Caco-2 (cell line): ENCODE measurements at places on chromosomes 11 and 22.
A peak's percentile ranks its signal among the peaks of the same experiment; 100 is the strongest.

- no peak for DNase-seq
Measured at GRCh38 chr11:74397501-74398243, 561 bp downstream of the PGM2L1 start.

- DNase-seq, result peak; percentile 85
Measured at GRCh38 chr11:102007567-102008437, 39.4 kb upstream of the CFAP300 start.

DNA sequence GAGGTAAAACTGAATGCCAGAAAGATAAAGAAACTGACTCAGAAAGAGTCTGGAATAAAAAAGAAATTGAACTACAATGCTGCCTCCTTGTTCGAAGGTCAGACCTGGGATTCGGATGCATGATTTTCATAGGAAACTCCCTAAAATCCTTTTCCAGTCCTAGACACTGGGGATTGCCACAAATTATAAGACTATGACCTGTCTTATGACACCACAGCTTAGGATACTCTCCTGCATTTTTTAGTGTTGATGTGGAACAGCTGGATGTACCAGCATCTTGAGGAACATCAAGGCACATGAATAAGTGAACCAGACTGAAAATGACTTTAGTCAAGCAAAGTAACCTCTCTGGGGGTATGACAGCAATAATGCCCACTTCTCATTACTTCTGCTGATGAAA is 9.0 kb downstream of the KIRREL3 start:
- no peak for DNase-seq

DNA sequence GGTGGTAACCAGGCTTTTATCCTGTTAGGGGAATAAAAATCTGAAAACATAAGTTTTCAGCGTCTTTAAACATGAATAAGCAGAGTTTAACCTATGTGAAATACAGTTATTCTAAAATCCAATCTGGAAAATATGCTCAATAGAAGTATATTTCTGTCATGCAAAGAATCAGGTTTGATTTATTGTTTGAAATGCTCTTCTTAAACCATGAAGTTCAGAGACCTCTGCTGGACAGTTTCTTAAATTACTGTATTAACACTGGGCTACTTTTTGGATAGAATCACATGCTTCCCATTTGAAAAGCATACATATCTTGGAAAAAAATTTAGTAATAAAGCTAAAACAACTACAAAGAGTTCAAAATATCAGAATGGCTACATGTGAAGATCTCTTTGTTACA is 25.4 kb downstream of the APIP start:
- peak; percentile 27 for DNase-seq

GRCh38 chr11:36840378-36840777 is 242.3 kb upstream of the RAG2 start:
- DNase-seq, result no peak

DNA sequence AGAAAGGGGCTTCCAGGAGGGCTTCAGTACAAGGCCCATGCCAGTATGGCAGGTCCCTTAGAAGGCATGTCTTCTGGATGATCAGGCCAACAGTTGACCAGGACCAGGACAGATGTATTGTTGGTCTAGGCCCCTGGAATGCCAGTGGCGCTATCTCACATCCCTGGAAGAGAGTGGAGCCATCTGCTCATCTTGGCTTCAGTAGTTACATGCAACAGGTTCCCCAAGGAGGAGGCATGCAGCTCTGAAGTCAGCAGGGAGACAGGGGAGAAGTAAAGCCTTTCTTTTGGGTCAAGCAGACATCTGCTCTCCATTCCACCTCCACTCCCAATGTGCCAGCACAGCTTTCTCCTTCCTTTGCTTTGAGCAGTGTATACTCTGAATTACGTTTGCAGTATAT is 244.1 kb downstream of the KIRREL3 start:
- DNase-seq, result no peak

DNA sequence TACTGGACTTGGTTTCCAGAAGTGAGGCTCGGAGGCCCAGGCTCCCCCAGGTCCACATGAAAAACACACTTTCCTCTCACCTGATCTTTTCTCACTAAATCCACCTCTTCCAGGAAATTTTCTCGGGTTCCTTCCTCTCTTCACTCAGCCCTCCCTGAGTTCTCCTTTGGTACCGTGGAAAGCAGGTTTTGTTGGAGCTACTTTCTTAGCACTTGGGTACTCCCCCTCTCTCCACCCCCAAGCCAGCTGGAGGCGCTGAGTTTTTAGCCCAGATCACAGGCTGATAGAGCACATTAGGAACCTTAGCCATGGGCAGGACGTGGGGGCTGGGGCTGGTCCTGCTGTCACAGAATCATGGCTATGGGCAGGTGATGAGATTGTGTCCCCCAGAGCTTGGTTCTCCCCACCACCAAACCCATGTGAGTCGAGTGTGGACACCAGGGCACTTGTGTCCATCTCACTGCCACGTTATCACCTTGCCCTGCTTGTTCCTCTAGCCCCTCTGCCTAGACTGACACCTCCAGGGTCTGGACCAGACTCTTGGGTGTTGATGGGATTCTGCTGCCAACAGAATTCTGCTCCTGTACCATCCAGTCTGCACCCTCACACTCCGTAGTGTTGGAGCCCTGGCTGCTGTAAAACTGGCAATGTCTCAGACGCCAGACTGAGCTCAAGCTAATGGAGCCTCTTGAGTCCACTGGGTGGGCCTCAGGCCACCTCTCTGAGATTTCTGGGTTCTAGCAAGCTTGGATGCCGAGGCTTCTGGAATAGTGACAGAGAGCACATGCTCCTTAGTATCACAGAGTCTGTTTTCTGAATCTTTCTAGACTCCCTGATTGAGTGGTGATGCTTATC is 74.9 kb upstream of the NARS2 start:
- DNase-seq, result no peak

DNA sequence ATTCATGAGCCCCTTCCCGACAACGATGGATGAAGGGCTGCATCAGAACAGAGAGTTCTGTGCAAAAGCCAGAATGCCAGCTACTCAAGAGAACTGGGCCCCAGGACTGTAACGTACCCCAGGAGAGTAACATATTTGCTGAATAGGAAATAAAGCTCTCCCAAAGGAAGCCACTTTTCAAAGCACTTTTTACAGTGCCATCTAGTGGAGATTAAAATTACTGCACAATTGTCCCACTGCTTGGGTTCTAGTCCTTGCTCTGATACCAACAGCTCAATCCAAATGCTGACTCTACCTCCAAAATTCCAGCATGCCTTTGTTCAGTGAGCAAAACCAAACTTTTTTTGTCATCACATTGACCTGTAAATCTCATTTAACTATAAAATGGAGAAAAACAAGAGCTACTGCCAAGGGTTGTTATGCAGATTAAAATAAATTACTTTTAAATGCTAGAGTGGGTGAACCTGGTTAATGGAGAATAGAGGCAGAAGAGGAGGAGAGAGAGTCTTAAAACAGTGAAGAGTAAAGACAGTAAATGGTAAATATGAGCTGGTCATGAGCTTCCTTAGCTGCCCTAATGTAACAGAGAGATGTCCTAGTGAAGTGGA is 87.6 kb upstream of the FSHB start:
- no peak for DNase-seq

GRCh38 chr11:1341928-1342524 is 32.6 kb upstream of the TOLLIP start:
- no peak for DNase-seq

DNA sequence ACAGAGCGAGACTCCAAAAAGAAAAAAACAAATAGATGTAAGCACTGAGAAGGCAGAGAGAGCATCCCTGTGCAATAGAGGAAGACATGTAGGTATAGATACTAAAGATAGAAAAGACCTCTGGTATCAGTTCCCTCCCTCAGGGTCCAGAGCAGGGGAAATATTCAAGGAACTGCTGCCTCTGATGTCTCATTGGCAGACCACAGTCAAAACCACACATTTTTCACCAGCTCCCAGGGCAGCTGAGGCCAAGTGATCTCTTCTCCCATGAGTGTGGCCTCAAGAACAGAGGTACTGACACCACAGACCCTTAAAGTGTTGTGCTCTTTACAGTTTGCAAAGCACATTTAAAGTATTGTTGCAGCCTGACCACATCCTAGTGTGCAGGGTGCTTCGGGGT is 288.5 kb downstream of the NTM start:
- no peak for DNase-seq
